ENCODE measurements at places on chromosomes 3 and 15. TPM values are rescaled to one million over a fixed set of nuclear protein-coding genes. Genes with fewer than 3 reads are reported as not detected.

DNA sequence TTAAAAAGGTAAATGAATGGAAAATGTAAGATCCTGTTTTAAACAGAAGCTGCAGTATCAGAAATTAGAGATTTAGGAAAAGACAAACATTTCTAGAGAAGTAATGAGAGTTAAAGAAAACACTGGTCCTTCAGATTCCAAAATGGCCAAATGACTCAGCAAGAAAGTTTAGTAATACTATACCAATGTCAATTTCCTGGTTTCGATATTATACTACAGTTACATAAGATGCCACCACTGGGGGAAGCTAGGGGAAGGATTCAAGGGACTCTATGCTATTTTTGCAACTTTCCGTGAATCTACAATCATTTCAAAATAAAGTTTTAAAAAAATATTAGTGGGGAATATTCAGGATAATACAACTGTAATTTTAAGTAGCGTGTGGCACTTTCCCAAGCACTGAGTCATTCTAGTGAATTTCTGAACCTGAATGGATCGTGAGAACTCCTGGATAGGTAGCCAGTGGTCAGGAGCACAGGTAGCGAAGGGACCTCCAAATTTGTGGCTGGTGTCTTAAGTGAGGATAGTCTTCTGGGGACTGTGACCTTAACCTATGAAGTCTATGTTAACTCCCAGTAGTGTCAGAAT lies 37.6 kb downstream of the TMCC1 start:
- no peak overlapping the region for H3K4me3 ChIP-seq
- peak overlapping the region; percentile 54 for H3K27ac ChIP-seq
- DNase-seq = no peak
- H3K4me1 ChIP-seq = peaks cover 17% of the 10 kb centered on the region
- H3K36me3 ChIP-seq = no peaks in the 10 kb centered on the region

DNA sequence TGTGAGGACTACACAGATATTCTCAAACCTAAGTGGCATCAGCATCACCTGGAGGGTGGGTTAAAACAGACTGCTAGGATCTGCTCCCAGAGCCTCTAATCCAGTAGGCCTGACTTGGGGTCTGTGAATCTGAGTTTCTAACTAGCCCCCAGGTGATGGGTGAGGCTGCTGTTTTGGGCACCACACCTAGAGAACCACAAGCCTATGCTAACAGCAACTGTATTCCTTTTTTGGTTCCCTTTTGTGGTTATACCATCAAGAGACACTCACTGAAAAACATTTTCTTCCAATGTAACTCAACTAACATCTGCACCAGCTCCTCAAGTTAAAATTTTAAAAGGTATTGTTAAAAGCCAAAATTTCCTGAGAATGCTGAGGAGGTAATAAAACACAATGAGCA lies 16.0 kb downstream of the WDR82 start:
- H3K36me3 ChIP-seq = peaks cover 18% of the 10 kb centered on the region
- no peaks in the 10 kb centered on the region for H3K27me3 ChIP-seq
- DNase-seq = no peak

- DNase-seq = no peak
- H3K4me1 ChIP-seq = no peaks in the 10 kb centered on the region
- H3K27me3 ChIP-seq = no peaks in the 10 kb centered on the region
- H3K27ac ChIP-seq = no peak overlapping the region
Observed at GRCh38 chr15:61889706-61890105, 170.5 kb downstream of the VPS13C start.

GRCh38 chr3:72494626-72495025 lies 353.6 kb downstream of the SHQ1 start:
- H3K4me3 ChIP-seq = no peak overlapping the region
- H3K27me3 ChIP-seq = no peaks in the 10 kb centered on the region
- H3K4me1 ChIP-seq = peaks cover 9% of the 10 kb centered on the region
- no peak overlapping the region for H3K27ac ChIP-seq

- no peaks in the 10 kb centered on the region for H3K27me3 ChIP-seq
- no peak overlapping the region for H3K27ac ChIP-seq
- H3K36me3 ChIP-seq = no peaks in the 10 kb centered on the region
Observed at GRCh38 chr3:189567766-189568420, 63.3 kb upstream of the TP63 start.

DNA sequence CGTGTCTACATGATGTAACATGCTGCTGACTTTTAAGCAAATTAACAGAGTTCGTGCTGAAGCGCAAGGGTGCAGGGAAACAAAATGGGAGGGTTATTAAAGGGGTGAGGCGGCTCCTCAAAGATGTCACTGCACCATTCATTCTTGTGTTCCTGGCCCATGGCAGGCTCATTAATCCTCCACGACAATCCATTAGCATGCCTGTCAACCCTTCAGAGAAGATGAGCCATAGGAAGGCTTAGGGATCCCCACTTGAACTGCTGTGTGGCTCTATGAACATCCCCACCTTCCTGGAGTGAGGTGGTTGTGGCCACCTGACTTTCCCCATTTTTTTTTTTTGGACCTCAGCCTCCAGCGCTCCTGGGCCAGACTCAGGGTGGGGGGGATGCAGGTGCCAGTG lies 45.8 kb downstream of the IGF1R start:
- H3K4me1 ChIP-seq = peaks cover 25% of the 10 kb centered on the region
- H3K36me3 ChIP-seq = no peaks in the 10 kb centered on the region
- no peak overlapping the region for H3K4me3 ChIP-seq

DNA sequence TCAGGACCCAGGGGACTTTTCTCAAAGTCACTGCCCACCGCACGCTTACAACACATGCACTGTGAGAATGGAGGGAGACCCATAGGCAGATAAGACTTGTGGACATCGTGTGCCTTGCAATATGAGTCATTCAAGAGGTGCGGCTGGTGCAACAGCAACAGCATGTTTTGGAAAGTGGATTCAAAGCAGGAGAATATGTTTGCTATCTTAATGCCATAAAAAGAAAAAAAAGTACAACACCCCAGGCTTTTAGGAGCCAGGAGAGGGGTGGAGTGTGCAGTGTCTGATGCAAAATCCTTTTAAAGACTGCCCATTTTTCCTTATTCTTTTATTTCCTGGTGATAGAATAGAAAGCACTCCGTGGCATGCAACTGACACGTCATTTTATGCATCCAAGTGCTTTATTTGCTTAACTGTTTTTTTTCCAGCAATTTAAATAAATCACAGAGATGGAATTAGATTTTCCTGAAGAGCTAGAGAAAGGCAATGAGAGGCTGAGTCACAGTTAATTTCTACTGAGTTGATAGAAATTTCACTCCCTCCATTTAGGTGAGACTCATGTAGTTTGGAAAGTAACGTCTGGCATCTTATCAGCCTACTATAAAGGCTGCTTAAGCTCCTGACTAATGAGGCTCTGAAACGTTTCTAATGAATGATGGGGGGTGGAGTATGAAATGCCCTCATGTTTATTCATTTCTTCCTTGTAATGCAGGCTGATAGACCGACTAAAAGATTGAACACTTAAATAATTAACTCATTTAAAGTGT lies 96.4 kb downstream of the NSUN3 start:
- no peaks in the 10 kb centered on the region for H3K27me3 ChIP-seq
- no peak for DNase-seq
- no peaks in the 10 kb centered on the region for H3K4me1 ChIP-seq

DNA sequence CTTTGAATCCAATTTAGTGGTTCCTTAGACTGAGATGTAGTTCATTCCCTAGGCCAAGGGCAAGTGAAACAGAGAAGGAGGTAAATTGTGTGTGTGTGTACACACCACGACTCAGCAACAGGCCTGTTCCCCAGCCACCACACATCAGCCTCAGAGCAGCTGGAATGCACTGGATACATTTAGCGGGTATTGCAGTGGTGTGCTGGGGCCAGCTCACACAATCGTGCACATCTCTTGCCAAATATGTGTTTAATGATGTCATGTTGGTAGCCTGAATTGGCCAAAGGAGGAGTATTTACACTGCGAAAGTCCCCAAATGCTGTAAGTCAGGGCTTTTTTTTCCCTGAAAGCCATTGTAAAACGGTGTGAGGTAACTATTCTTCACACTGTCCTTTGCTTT lies 82.3 kb downstream of the RBPMS2 start:
- no peaks in the 10 kb centered on the region for H3K27me3 ChIP-seq
- no peak overlapping the region for H3K4me3 ChIP-seq
- H3K4me1 ChIP-seq = peaks cover 31% of the 10 kb centered on the region
- peak overlapping the region; percentile 79 for H3K27ac ChIP-seq

- H3K36me3 ChIP-seq = no peaks in the 10 kb centered on the region
- no peaks in the 10 kb centered on the region for H3K27me3 ChIP-seq
- DNase-seq = no peak
- H3K4me3 ChIP-seq = no peak overlapping the region
- peaks cover 7% of the 10 kb centered on the region for H3K4me1 ChIP-seq
Observed at GRCh38 chr3:187015903-187016638, 85.7 kb downstream of the ST6GAL1 start.

- H3K27ac ChIP-seq = no peak overlapping the region
- no peaks in the 10 kb centered on the region for H3K36me3 ChIP-seq
- H3K4me1 ChIP-seq = peaks cover 14% of the 10 kb centered on the region
- H3K27me3 ChIP-seq = no peaks in the 10 kb centered on the region
- no peak overlapping the region for H3K4me3 ChIP-seq
Observed at GRCh38 chr3:13275376-13276005, 144.6 kb downstream of the NUP210 start.

DNA sequence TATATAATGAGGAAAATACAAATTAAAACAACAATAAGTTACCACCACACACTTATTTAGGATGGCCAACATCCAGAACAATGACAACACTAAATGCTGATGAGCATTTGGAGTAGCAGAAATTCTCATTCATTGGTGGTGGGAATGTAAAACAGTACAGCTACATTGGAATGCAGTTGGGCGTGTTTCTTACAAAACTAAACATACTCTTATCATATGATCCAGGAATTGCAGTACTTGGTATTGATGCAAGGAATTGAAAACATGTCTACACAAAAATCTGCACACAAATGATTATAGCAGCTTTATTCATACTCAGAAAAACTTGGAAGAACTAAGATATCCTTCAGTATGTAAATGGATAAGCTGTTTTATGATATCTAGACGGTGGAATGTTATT lies 594.2 kb downstream of the ZBBX start:
- H3K4me1 ChIP-seq = no peaks in the 10 kb centered on the region
- no peak overlapping the region for H3K27ac ChIP-seq
- H3K36me3 ChIP-seq = no peaks in the 10 kb centered on the region
- no peak overlapping the region for H3K4me3 ChIP-seq
- no peaks in the 10 kb centered on the region for H3K27me3 ChIP-seq

GRCh38 chr3:50164984-50165909 lies 10.1 kb downstream of the SEMA3F start:
- peaks cover 86% of the 10 kb centered on the region for H3K4me1 ChIP-seq
- no peaks in the 10 kb centered on the region for H3K36me3 ChIP-seq
- H3K4me3 ChIP-seq = peak overlapping the region; percentile 37
- H3K27me3 ChIP-seq = no peaks in the 10 kb centered on the region

GRCh38 chr3:36876181-36876936 lies 68.5 kb downstream of the TRANK1 start:
- no peak overlapping the region for H3K27ac ChIP-seq
- no peaks in the 10 kb centered on the region for H3K27me3 ChIP-seq
- no peaks in the 10 kb centered on the region for H3K36me3 ChIP-seq
- no peak for DNase-seq

- DNase-seq = no peak
- H3K4me1 ChIP-seq = peaks cover under 1% of the 10 kb centered on the region
- H3K36me3 ChIP-seq = no peaks in the 10 kb centered on the region
- no peak overlapping the region for H3K27ac ChIP-seq
- H3K27me3 ChIP-seq = no peaks in the 10 kb centered on the region
Observed at GRCh38 chr15:38618242-38618955, 53.8 kb upstream of the RASGRP1 start.

- no peak for DNase-seq
- peaks cover 4% of the 10 kb centered on the region for H3K4me1 ChIP-seq
- H3K27me3 ChIP-seq = no peaks in the 10 kb centered on the region
Observed at GRCh38 chr3:45655906-45656305, 33.3 kb upstream of the SACM1L start.

DNA sequence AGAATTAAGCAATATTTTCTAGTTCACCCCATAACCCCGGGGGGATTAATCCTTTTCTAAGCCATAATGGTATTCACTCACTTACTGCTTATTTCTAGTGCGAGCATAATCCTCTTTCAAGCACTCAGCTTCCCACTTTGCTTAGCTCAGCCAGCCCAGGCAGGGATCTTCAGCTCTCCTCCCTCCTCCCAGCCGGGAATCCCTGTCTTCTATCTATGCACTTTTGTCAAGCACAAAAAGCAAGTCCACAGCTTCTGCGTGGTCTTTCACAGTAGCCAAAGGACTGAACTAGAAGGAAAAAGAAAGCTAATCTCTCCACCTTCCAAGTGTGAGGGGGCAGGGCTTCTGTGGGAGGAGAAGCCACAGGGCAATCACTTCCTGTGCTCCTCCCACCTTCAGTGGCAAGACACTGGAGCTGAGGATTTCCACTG lies 62.8 kb downstream of the PEX5L start:
- no peaks in the 10 kb centered on the region for H3K36me3 ChIP-seq
- no peaks in the 10 kb centered on the region for H3K4me1 ChIP-seq
- DNase-seq = no peak
- no peaks in the 10 kb centered on the region for H3K27me3 ChIP-seq
- no peak overlapping the region for H3K27ac ChIP-seq

GRCh38 chr3:37907906-37908305 lies 46.2 kb downstream of the CTDSPL start:
- no peak overlapping the region for H3K4me3 ChIP-seq
- no peak overlapping the region for H3K27ac ChIP-seq
- no peak for DNase-seq
- H3K36me3 ChIP-seq = peaks cover 5% of the 10 kb centered on the region

DNA sequence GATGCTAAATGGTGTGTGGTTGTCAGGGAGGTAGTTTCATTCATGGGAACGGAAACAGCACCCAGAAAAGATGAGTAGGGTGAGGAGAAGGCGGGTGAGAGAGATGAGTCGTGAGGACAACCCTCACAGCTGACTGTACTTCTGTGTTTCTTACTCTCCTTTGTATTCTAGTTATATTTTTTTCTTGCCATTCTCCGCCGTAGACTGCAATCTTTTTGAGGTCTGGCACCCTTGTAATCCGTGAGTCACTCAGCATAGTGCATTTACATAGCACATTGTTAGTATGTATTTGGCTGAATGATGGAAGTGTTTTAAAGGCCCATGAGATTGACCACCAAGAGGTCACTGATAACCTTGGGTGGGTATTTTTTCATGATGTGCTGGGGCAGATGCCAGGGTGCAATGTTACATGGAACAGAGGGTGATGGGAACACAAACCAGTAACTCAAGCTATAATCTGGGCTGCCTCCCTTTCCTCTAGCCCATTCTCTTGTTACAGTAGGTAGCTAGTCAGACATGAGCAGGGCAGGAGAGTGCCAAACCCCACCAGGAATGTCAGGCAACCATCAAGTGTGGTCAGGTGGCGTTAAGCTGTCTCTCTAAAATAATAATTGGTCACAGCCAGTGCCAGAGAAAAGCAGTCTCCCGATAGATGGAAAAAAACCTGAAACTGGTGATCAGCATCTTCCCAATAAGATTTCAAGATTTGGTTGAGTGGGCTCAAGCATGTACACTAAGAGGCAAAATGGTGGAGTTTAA lies 18.8 kb upstream of the DGKG start:
- DNase-seq = no peak
- peaks cover 18% of the 10 kb centered on the region for H3K4me1 ChIP-seq
- H3K27ac ChIP-seq = no peak overlapping the region
- H3K27me3 ChIP-seq = peaks cover 24% of the 10 kb centered on the region

- no peak for DNase-seq
- H3K27me3 ChIP-seq = no peaks in the 10 kb centered on the region
- no peak overlapping the region for H3K27ac ChIP-seq
- H3K36me3 ChIP-seq = no peaks in the 10 kb centered on the region
Observed at GRCh38 chr3:197942956-197943556, 6.9 kb upstream of the RPL35A start.

The KCNMB3 gene
- 0.92 TPM for total RNA-seq

The TUSC7 gene
- total RNA-seq = not detected

The RAB8B gene
- total RNA-seq = 22.7 TPM

The FNDC3B gene
- total RNA-seq = 19.0 TPM

All from esophagus squamous epithelium (tissue), 5 donors.